Non-pigmented ciliary epithelial cell (primary cell): ENCODE measurements at places on chromosomes 12 and 14.

DNA sequence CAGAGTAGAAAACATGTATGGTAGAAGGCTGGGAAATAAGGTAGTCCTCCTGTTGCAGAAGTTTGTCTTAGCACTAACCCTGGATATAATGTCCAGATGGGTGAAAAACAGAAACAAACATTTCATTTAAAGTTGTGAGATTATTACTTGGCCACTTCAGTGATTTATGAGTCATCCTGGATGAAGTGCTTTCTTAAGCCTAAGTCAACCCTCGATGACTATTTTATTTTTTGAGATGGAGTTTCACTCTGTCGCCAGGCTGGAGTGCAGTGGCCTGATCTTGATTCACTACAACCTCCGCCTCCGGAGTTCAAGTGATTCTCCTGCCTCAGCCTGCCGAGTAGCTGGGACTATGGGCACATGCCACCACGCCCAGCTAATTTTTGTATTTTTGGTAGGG, 10.2 kb downstream of the DLST start:
- no peak for DNase-seq

DNA sequence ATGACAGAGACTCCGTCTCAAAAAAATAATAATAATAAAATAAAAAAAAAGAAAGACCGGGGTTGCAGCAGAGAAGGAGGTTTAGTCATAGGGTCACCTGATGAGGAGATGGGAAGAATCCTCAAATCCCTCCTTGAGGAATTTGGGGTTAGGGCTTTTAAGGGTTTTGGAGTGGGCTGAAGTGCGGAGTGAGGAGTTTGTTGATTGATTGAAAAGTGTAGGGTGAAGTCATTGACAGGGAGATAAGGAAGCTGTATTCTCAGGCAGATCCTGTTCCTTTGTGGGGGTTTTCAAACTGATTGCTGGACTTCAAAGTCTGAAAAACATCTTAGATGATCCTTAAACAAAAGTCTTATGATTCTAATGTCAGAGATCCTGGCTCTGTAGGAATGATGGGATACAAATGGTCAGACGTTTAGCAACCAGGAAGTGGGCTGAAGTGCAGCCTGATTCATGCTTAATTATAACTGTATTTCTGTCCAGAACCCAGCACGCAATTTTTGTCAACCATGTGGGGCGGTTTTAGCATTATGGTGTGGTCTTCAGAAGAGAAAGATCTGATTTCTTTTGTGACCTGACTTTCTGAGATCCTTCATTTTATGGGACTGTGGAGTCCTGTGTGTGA, 16.0 kb downstream of the FNTB start:
- DNase-seq, result no peak

DNA sequence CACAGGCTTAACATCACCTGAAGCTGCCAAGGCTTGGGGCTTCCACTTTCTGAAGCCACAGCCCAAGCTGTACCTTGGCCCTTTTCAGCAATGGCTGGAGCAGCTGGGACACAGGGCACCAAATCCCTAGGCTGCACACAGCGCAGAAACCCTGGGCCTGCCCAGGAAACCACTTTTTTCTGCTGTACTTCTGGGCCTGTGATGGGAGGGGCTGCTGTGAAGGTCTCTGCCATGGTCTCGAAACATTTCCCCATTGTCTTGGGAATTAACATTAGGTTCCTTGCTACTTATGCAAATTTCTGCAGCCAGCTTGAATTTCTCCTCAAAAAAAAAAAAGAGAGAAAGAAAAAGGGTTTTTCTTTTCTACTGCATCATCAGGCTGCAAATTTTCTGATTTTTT, 219.1 kb downstream of the RPL10L start:
- no peak for DNase-seq

GRCh38 chr14:64998455-64998931, 11.8 kb downstream of the FNTB start:
- DNase-seq, result no peak

- DNase-seq, result no peak
Observed at GRCh38 chr12:93839064-93839463, 161.9 kb downstream of the CRADD start.

DNA sequence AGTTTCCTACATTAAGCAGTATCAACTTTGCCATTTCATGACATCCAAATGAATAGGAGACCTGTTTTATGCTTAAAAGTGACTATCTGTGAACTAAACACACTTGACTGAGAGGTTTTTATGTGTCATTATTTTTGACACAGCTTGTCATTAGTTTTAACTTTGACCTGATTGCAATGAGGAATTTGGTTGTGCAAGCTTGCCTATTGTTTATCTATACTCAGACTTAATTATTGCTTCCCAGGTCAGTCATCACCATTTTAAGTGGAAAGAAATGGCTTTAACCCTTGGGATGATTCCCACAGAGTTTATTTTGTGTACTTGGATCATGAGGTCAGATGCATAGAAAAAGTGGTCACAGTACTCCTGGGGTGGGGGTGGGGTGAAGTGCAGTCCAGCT, 171.0 kb upstream of the PRICKLE1 start:
- DNase-seq, result no peak

DNA sequence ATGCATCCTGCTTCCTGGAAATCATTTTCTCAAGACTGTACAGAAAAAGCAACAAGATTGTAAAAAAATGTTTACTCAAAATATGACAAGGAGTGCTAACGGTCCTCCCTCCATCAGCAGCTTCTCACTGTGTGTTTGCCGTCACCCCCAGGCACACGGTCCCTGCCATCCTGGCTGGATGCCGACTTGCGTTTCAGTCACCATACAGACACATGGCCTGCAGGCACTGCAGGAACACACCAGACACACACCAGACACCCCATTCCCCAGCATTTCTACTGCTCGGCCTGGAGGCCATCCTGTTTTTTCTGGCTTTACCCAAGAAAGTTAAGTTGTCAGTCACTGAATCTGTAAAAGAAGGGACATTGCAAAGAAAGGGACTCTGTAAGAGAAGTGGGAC, 10.8 kb downstream of the KCNK10 start:
- no peak for DNase-seq

DNA sequence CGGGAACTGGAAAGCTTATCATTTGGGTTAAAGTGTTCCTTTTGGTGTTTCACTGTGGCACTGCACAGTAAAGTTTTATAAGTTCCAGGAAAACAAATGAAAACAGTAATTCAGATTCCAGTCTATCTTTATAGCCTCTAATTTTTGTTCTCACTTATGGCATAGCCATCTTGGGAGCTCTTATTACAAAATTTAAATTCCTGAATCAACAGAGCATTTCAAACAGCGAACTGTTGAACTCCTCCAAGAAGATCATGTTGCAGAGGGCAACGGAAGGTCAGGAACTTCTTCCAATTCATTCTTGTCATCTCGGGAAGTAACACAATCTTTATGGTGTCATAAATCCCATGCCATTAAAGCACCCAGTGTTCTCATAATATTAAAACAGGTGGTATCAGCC, 229.1 kb downstream of the KCNC2 start:
- no peak for DNase-seq

GRCh38 chr12:63948211-63948610, 103.7 kb downstream of the SRGAP1 start:
- DNase-seq, result no peak

GRCh38 chr12:92571169-92571568, 131.6 kb upstream of the PLEKHG7 start:
- DNase-seq, result no peak

GRCh38 chr12:1949771-1950470, 31.5 kb upstream of the CACNA2D4 start:
- DNase-seq, result no peak

GRCh38 chr14:92902191-92902590, 20.8 kb upstream of the CHGA start:
- DNase-seq, result no peak
